ENCODE measurements at places on chromosomes 7 and 10.

- no peak for DNase-seq
Measured at GRCh38 chr10:76119036-76119435, 687.6 kb downstream of the LRMDA start.

- no peak for DNase-seq
Measured at GRCh38 chr10:124117833-124118232, 24.4 kb upstream of the CHST15 start.

DNA sequence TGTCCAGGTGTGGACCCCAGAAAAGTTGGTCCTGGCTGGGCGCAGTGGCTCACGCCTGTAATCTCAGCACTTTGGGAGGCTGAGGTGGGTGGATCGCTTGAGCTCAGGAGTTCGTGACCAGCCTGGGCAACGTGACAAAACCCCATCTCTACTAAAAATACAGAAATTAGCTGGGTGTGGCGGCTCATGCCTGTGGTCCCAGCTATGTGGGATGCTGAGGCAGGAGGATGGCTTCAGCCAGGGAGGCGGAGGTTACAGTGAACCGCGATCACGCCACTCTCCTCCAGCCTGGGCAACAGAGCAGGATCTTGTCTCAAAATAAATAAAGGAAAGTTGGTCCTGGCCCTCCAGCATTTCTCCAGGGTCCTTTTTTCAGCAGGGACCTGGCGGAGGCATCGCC is 1.4 kb downstream of the NUDT1 start:
- no peak for DNase-seq

GRCh38 chr10:132840698-132841614 is 55.0 kb upstream of the NKX6-2 start:
- DNase-seq: no peak

DNA sequence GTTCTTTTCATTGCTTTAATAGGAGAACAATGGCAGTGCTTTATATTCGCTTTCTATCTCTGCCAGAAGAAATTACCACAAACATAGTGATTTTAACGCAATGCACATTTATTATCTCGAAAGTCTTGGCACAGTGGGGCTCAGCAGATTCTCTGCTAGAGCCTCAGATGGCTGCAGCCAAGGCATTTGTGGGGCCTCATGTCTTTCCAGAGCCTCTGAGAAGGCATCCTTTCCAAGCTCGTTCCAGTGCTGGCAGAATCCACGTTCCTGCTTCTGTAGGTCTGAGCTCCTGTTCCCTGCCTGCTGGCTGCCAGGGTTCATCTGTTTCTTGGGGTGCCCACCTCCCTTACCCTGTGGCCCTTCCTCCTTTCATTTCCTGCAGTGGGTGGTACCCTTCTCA is 60.2 kb downstream of the LRRC18 start:
- no peak for DNase-seq

GRCh38 chr10:5897504-5897903 is 7.5 kb downstream of the FBH1 start:
- DNase-seq: no peak

DNA sequence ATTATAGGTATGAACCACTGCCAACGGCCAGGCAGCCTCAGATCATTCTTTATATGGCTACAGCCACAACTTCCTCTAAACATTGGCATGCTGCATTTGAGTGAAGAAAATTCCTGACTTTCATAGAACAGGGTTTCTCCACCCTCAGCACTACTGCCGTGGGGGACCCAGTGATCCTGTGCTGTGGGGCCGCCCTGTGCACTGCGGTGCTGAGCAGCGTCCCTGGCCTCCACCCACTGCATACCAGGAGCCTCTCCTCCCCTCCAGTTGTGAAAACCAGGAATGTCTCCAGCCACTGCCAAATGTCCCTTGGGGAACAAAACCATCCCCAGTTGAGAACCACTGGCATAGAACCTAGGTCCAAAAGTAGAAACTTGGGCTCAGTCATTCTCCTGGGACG is 15.8 kb downstream of the CNPY1 start:
- no peak for DNase-seq

GRCh38 chr7:42181566-42181965 is 55.4 kb downstream of the GLI3 start:
- no peak for DNase-seq

GRCh38 chr10:132193907-132194552 is 7.3 kb downstream of the DPYSL4 start:
- peak; percentile 36 for DNase-seq

DNA sequence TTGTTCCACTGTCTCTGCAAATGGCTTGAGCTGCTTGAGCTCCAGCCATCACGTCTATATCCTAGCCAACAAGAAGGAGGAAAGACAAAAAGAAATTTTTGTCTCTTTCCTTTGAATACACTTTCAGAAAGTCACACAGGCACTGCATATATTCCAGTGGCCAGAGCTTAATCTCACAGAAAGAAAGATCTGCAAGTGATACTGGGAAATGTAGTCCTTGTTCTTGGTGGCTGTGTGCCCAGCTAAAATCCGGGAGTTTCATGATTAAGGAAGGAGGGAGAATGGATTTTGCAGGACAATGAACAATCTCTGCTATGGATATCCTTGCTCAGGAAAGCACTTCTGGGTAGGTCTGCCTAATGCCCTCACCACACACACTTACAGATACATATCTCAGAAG is 19.5 kb upstream of the DLG5 start:
- DNase-seq: peak; percentile 49

- no peak for DNase-seq
Measured at GRCh38 chr7:105743351-105744090, 132.9 kb downstream of the ATXN7L1 start.

GRCh38 chr10:125231116-125231812 is 70.9 kb upstream of the CTBP2 start:
- DNase-seq: peak; percentile 95

GRCh38 chr10:95312257-95312656 is 21.5 kb upstream of the PDLIM1 start:
- DNase-seq: no peak

DNA sequence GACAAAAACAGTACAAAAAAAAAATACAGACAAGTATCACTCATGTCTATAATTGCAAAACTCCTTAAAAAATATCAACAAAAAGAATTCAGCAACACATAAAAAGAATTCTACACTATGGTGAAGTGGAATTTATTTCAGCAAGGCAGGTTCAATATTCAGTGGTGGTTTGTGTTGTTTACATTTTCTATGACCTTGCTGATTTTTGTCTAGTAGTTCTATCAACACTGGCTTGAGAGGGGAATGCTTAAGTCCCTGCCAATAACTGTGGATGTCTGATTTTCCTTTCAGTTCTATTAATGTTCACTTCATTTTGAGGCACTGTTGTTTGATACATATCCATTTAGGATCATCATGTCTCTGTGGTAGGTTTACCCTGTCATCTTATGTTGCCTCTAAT is 58.5 kb downstream of the CADPS2 start:
- no peak for DNase-seq

DNA sequence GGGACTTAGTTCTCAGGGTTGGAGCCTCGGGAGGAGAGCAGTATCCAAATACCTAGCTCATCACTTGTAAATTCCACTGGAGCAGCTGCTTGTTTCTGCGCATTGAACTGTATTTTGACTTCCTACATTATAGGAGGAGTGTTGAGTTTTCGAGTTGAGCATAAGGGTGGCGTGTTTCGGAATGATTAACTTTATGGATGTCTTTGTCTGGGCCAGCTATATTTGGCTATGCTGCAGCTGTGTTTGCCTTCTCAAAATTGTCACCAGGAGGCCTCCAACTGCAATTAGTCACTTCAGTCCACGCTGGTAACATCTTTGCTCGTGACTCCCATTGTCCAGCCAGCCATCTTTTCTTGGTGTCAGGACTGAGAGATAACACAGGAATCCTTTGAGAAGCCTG is 9.1 kb downstream of the CELF2 start:
- peak; percentile 33 for DNase-seq

GRCh38 chr7:132430861-132431822 is 145.1 kb downstream of the PLXNA4 start:
- peak; percentile 95 for DNase-seq

DNA sequence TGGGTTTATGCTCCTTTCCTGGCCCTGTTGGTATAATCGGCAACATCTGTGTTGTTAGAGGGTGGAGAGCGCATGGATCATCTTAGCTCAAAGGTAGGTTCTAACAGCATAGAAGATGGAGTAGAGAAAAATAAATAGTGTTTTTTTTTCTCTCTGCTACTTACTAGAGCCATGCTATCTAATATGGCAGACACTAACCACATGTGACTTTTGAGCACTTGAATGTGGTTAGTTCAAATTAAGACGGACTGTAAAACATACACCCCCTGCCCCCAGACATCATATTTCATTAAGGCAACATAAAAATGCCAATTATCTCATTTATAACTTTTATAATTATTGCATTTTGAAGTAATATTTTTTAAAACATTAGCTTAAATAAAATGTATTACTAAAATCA is 525.1 kb downstream of the KIF20B start:
- DNase-seq: no peak

GRCh38 chr7:36549029-36549428 is 159.4 kb downstream of the ANLN start:
- no peak for DNase-seq

DNA sequence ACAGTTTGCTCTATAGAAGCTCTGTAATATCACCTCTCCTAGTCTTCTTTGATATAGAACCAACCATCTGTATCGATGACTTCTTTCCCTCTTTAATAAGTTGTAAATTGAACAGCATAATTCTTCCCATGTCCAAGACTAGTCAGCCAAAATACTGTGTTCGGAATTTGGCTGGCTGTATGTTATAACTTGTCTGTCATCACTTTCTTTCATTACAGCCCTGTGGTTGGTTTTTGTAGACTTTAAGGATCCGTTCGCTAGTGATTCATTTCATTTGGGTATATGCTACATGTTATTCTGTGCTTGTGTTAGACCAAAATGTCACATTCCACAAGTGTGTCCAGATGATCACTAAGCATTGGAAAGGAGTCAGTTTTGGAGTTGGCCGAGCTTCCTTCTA is 155.4 kb upstream of the ITGB1 start:
- peak; percentile 79 for DNase-seq

GRCh38 chr10:43130770-43131171 is 7.5 kb upstream of the CSGALNACT2 start:
- no peak for DNase-seq

DNA sequence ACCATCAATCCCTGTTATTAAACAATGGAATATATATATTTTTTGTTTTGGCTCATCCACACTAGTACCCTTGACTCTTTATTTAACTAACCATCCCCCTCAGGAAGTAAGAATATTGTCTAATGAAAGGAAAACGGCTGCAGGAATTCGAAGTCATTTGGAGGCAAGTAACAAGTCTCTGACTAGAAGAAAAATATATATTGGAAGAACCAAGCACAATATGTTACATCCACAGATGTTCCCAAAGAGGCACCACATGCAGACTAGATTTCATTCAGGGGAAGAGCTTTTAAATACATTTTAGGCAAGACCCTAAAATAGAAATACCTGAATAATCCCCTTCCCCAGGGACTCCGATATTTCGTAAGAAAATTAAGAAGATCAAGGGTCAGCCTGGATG is 104.5 kb downstream of the GRM3 start:
- DNase-seq: no peak

- no peak for DNase-seq
Measured at GRCh38 chr10:119115926-119116325, 12.0 kb downstream of the DENND10 start.

DNA sequence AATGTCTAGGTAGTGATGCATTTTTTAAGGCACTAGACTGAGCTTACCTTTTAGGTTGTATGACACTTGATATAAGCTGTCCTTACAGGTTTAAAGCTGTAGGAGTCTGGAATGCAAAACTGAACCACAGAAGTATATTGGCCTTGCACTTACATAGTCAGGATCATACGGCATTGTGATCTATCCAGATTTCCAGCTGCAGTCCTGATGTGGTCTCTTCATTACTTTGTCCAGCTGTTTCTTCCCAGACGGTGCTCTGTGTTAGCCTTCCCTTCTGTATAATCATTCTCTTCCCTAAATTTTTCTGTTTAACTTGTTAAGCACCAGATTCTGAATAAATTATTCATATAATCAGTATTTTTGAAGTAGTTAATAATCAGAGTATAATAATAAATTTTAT is 67.1 kb downstream of the AUTS2 start:
- no peak for DNase-seq

- no peak for DNase-seq
Measured at GRCh38 chr7:75817116-75817515, 3.5 kb upstream of the CCL24 start.

Measured in foreskin fibroblast (primary cell).